NCI-H187 treated with DMSO at 0.1 percent for 48 hours (cell line): ENCODE measurements at places on chromosomes 11 and 22.

GRCh38 chr22:20604776-20605221 is 97.4 kb downstream of the MED15 start:
- DNase-seq: no peak

GRCh38 chr11:33324302-33324985 is 67.3 kb downstream of the HIPK3 start:
- DNase-seq: no peak

DNA sequence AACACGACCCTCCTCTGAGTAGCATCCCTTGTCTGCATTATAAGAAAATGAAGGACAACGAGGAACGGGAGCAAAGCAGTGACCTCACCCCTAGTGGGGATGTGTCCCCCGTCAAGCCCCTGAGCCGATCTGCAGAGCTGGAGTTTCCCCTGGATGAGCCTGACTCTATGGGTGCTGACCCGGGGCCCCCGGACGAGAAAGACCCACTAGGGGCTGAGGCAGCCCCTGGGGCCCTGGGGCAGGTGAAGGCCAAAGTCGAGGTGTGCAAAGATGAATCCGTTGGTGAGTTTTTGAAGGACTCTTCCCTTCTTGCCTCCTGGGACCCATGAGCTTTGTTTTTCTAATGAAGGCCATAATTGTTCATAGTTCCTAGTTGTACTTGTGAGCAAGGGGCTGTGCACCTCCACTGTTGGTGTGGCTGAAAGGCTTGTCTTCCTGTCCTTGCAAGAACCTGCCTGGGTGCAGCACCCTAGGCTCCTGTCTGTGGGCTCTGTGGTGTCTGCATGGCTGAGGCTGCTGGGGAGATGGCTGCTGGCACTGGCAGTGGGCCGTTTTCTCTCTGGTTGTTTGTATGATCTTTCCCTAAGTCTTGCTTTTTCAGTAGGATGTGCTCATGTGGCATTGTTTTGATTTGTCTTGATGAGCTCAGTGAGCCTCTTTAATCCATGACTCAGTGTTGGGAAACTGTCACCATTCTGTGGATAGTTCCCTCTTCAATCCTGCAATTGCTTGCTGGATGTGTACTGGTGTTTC is 10.1 kb downstream of the DGCR8 start:
- DNase-seq: no peak

GRCh38 chr11:1642288-1643145 is 12.9 kb downstream of the KRTAP5-5 start:
- no peak for DNase-seq

- no peak for DNase-seq
These were observed 34.0 kb downstream of the WNT7B start for GRCh38 chr22:45942787-45943493.

DNA sequence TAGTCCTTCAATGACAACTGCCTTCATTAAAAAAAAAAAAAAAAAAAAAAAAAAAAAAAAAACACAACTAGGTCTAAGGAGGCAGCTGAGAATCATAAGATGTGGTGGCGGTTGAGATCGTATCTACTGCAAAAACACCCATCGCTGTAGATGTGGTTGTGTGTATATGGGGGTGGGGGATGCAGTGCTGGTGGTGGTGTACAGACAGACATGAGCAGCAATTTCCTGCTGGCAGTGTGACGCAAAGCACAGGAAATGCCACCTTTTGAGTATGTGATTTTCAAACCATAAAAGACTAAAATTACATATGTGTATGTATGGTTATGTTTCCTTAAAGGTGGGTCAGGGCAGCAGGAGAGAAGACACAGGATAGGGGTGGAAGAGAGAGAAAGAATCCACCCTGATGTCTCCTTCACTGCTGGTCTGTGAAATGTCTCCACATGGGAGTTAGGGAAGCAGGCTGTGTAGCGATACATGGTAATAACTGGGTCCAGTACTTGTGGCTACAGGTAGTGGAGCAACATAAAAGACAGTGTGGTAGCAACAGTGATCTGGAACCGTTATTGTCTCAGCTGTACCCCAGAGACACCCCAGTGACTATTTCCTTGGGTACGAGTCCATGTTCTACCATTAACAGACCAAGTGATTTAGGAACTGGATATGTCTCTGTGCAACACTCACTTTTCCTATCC is 57.9 kb downstream of the SYTL2 start:
- DNase-seq: no peak

DNA sequence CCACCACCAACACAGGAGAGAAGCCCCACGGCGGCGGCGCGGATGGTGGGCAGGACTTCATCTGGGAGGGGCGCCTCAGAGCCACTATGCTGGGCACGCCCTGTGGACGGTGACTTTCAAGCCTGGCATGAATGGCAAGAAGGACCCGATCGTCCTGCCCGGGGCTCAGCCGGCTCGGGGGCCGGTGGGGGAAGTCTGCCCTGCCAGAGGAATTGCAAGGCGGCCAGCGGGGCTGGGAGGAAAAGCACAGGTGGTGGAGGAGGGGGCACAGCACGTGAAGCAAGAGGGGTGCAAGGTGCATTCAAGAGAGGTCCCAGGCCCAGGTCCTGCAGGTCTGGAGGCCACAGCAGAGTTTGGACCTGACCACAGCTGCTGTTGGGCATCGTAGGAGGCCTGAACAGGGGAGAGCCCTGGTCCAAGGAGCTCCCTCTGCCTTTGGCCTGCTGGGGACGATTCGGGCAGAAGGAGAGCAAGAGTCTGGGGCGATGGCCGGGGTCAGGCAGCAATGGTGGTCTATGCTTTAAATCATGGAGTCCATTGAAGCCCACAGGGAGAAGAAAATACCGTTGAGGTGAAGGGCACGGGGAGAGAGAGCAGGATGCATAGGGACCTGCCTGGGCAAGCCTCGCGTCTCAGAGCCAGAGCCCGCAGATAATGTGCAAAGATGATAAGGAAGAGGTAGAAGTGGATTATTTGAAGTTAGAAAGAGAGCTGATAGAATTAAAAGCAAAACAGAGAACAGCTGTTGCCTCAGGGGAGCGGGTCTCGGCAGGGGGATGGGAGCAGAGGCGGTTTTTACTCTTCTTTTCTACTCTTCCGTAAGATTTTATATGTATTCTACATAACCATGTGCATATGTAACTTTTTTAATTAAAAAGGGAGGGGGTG is 82.6 kb upstream of the SHISAL1 start:
- no peak for DNase-seq

- DNase-seq: no peak
These were observed 25.0 kb upstream of the RPS13 start for GRCh38 chr11:17102462-17102861.

GRCh38 chr11:103051981-103052380 is 40.0 kb downstream of the DCUN1D5 start:
- no peak for DNase-seq

- peak; percentile 34 for DNase-seq
These were observed 310.1 kb downstream of the CADM1 start for GRCh38 chr11:115193914-115194801.

GRCh38 chr22:49404020-49404419 is 423.7 kb downstream of the BRD1 start:
- DNase-seq: no peak

DNA sequence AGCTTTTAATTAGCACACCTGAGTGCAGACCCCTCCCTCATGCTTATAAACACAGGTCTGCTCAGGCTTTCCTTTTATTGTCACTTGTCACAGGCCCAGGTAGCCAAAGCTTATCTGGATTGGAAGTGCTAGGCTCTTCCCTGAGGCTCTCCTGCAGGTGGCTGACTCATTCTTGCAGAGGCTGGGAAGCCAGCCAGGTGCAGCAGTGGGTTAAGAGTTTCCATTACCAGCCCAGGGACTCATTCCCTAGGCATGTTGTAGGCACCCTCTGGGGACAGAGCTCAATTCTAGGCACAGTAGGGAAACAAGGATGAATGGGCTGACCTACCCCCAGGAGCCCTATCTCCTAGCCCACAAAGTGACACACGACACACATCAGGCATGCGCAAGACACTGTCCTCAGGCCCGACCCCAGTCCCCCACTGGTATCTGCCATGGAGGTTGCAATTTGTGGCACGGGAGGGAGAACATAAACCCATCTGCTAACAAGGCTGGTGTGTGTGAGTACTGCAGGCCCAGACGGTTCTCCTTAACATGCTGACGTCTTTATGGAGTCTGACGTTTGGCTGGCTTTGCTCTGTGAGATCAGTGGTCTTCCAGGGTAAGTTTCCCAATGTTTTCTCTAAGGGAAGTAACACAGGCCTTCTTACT is 94.2 kb downstream of the ABTB2 start:
- DNase-seq: peak; percentile 48

- DNase-seq: no peak
These were observed 40.5 kb downstream of the SREBF2 start for GRCh38 chr22:41873391-41873790.

DNA sequence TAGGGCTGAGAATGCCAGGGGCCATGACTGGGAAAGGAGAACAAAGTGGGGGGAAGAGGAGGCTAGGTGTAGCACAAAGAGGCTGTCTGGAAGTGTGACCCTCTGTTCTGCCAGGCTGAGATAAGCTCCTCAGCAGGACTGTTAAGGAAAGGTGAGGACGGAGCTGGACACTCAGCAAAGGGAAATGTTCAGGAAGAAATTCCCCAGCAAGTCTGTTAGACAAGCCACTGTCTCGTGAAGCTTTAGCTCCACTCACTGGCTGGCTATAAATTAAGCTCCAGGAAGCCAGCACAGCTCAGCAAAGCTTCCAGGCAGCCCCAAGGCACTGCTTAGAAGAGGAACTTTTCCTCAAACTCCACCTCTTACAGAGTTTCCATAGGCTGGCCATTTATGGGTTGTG is 181.2 kb upstream of the API5 start:
- DNase-seq: no peak

DNA sequence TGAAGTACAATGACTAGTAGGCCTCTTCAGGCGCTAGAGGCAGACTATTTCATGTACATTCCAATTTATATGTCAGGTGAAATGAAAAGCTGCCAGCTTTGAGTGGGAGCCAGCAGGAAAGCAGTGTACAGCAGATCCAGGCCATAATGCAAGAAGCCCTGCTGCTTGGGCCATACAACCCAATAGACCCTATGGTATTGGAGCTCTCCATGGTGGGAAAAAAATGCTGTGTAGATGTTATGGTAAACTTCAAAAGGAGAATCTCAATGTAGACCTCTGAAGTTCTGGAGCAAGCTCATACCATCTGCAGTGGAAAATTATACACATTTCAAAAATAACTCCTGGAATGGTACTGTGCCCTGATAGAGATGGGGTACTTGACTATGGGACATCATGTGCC is 71.5 kb upstream of the CD82 start:
- DNase-seq: no peak

GRCh38 chr11:117565709-117566108 is 231.3 kb downstream of the DSCAML1 start:
- DNase-seq: no peak

- peak; percentile 19 for DNase-seq
These were observed 29.4 kb downstream of the GUCD1 start for GRCh38 chr22:24525416-24526037.

DNA sequence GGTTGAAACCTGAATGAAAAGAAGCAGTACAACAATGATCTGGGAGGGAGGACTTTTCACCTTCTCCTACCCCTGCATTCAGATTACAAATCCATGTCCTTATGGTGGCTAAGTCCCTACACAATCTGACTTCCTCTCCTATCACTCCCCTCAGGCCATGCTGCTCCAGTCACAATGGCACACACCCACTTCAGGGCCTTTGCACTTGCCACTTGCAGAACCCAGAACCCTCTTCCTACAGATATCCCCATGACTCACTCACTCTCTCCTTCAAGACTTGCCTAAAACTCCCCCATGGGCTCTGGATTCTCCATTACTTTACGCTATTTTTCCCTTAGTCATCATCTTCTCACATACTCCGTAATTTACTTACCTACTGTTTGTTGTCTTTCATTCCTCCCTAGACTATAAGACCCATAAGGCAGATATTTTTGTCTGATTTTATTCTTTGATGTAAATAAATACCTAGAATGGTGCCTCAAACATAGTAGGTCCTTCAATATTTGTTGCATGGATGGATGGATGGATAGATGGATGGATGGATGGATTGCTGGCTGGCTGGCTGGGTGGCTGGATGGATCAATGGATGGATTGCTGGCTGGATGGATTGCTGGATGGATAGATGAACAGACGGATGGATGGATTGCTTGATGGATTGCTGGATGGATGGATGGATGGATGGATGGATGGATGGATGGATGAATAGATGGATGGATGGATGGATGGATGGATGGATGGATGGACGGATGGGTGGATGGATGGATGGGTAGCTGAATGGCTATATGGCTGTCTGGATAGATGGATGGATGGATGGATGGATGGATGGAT is 94.7 kb upstream of the NAV2 start:
- DNase-seq: no peak

GRCh38 chr11:12762278-12762677 is 88.1 kb downstream of the TEAD1 start:
- DNase-seq: no peak

GRCh38 chr11:92843455-92843854 is 126.0 kb upstream of the MTNR1B start:
- peak; percentile 93 for DNase-seq

DNA sequence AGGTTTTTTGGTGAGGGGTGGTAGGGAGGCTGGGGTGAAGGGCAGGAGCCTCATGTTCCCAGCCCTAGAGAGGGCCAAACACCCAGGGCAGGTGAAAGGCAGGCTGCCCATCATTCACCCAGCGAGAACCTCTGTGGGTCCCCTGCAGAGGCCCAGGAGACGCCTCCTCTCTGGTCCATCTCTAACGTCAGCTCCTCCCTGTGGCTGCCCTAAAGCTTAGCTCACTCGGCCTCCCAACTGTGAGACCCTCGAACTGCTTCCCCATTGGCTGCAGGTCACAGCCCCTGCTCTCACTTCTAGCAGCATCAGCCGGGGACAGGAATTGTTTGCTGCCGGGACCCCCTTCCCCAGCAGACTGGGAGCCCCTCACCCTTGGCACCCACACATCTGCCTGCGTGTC is 615 bp upstream of the NFAM1 start:
- no peak for DNase-seq

DNA sequence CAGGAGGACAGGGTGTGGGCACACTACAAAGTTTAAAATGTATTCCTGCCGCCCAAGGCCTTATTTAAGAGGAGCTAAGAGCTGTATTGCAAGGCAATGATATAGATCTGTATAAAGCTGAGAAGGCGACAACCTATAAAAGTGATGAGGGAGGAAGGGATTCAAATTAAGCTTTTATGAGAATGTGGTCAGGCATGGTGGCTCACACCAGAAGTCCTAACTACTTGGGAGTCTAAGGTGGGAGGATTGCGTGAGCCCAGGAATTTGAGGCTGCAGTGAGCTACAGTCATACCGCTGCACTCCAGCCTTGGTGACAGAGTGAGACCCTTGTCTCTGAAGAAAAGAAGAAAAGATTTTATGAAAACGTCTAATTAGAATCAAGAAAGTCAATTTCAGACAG is 9.7 kb upstream of the GLB1L3 start:
- no peak for DNase-seq

- DNase-seq: no peak
These were observed 218.2 kb upstream of the CCDC179 start for GRCh38 chr11:23078289-23078971.
